ENCODE measurements at places on chromosomes 2 and 18.

- DNase-seq = no peak
These were observed 200.3 kb upstream of the ID2 start for GRCh38 chr2:8481463-8482009.

DNA sequence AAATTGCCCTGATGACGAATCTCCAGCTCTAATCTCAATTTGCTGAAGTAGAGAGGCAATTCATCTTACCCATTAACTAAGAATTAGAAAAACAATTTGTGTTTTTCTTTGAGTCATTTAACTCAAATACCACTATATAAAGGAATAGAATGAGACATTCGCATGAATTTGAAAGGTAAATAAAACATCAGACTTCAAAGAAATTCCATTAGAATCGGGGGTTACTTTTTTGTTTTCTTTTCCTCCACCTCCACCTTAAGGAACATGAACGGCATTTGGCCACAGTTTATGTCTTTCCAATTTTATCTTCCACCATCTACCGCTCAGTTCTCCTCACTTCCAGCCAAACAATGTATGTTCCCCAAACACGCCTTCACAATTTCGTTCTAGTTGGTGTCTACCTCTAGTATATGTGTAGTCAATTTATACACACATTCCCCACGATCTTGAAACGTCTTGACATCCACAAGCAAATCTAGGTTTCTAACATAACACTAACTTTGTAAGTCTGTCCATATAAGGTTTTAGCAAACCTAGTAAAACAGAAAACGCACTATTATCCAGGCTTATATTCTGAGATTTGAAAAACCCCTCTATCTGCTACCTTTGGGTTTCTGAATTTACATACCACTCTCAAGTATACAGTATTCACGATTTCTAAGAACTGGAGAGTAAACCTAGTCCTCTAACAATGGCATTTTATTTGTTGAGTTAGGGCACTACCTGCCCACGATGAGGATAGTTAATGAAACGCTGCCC is 1.2 kb upstream of the SMCHD1 start:
- DNase-seq = no peak

- no peak for DNase-seq
These were observed 274.4 kb downstream of the LRRTM1 start for GRCh38 chr2:80030135-80030534.

DNA sequence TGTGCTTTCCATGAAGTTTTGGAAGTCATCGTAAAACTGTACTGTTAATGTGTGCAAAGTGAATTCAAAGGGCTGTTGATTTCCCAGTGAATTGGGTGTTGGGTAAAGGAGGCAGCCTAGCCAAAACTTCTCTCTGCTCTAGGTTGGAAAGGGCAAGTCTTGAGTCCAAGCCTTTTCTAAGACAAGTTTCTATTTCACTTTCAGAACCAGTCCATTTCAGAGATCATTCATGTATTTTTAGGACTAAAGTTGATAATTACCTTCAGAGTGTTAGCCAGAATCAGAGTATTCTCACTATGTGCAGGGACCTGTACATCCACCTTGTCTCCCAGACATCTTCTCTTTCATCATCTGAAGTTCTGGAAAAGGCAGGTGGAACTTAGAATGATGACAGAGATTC is 636.1 kb upstream of the KLHL29 start:
- DNase-seq = no peak

DNA sequence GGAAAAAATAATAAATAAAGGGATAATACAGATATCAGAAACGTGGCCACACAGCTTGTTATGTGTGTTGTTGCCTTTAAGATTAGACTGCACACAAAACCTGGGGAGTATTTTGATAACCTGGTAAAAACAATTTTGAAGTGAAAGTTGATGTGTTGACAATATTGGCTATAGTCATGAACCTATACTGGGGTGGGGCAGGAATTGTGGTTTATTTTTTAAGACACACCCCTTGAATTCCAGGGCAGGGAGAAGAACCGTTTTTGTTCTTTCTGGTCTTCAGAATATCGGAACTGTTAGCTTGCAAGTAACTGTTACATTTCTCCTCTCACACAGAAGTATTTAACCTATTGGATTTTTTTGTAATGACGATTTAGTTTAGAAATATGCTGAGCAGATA is 80.4 kb downstream of the LIMS1 start:
- DNase-seq = no peak

- DNase-seq = peak; percentile 83
These were observed 273.6 kb downstream of the PAX3 start for GRCh38 chr2:222024932-222025880.

DNA sequence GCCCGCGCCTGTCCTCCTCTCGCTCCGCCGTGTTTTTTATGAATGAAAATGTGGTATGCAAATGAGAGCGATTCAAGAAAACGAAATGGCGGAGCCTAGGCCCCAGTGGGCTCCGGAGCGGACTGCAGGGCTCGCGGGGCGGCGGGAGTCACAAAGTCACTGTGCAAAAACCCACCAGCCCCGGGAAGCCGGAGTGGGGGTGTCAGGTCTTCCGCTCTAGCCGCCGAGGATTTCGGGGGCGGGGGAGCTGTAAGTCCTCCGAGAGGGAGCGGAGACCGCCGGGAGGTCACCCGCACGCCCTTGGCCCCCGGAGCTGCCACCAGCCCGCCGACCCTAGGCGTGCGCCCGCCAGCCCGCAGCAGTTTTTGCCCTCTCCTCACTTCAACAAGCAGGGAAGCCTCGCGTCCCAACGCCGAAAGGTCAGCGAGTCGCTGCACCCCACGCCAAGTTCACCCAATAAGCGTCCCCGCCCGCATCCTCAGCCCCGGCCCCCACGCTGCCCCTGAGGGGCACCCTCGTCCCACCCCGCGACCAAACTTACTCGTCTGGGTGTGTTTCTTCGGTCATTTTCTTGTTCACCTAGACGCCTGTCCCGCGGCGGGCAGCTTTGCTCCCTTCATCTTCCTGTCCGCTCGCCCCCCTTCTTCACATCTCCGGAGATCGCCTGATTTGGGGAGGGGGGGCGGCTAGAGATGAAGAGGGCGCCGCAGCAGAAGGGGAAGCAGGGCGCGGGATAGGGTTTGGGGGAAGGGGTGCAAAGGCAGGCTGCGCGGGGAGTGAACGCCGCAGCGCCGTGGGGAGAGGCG is 775 bp downstream of the SPRED2 start:
- no peak for DNase-seq

DNA sequence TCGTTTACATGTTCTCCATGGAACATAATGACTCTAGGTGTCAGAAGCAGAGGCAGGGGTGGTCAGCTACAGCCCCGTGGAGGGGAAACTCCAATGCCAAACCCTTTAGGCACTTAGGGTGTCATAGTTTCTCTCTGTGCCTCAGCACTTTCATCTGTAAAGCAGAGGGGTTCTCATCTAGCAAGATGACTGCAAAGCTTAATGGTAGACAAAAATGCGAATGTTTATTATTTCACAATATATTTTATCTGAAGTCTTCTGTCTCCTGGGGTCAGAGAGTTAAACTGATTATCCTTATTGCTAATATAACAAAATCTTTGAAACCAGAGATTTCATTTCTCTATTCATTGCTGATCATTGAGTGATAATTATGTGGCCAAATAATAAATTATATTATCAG is 522.5 kb downstream of the TSN start:
- no peak for DNase-seq

- DNase-seq = no peak
These were observed 135.5 kb downstream of the EIPR1 start for GRCh38 chr2:3241971-3242746.

GRCh38 chr18:24674605-24675004 is 214.2 kb downstream of the HRH4 start:
- no peak for DNase-seq

DNA sequence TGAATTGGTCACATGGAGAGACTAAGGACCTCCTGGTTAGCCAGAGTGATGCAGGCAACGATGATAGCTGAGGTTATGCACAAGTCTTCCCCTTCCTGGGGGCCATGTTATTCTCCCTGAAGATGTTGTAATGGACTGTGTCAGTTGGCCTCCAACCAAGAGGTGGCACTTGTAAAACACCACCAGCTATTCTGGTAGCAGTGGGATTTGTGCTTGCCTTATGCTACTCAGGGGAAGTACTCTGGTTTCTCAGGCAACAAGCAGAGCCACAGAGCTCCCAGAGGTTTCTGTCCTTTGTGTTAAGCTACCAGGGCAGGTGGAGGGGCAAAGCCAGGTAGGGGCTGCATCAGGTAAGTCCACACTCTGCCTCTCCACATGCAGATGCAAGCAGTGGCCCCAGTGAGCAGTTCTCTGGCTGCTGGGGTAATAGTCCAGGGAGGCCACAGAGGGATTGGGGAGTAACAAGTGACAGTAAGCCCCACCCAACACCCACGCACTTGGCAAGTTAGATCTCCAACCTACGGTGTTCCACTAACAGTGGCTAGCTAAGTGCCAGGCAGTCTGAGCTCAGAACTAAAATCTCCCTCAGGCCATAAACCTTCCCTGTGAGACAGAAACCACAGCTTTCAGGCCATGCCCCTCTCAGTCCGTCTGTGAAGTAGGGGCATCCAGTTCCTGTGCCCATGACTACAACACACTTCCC is 99.7 kb downstream of the RND3 start:
- DNase-seq = no peak

DNA sequence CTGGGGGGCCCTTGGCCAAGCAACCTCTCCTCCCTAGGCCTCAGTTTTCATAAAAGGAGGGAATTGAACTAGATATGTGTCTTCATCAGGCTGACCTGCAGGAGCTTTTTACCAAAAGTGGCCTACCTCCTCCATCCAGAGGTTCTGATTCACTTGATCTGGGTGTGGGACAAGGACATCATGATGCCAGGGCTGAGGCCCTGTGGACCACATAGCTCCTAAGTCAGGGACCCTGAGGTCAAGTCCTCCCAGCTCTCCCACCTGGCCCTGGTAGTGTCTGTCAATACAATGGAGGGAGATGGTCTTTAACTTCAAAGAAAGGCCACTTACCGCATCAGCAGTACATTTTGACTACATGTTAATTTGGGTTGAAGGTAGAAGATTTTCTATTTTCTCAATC is 10.4 kb downstream of the IL1RN start:
- DNase-seq = no peak

DNA sequence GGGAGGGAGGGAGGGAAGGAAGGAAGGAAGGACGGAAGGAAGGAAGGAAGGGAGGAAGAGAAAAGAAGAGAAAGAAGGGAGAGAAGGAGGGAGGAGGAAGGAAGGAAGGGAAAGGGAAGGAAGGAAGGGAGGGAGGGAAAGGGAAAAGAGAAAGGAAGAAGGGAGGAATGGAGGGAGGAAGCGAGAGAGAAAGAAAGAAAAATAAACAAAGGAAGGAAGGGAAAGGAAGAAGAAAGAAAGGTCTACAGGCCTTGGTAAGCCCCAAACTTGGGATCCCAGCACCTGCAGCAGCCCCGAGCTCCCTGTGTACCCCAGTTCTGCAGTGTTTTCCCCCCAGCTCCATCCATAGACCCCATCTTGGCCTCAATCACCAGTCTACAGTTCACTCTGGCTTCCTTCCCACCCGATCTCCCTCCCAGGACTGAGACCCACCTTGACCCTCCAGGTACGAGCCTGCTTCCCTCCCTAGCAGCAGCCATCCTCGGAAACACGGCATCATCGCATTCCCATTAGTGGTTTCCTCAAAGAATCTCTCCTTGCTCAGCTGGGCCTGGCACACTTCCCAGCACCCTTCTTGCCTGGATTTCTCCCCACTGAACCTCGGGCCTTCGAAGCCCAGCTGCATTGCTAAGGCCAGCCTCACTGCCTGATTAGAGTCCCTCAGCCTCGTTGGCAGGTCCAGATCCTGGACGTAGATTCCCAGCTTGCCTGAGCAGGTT is 46.1 kb upstream of the SH3BP4 start:
- no peak for DNase-seq

GRCh38 chr18:39660141-39660540 is 2094.5 kb upstream of the CELF4 start:
- no peak for DNase-seq

- DNase-seq = no peak
These were observed 843.2 kb downstream of the LRRTM4 start for GRCh38 chr2:76679025-76679396.

DNA sequence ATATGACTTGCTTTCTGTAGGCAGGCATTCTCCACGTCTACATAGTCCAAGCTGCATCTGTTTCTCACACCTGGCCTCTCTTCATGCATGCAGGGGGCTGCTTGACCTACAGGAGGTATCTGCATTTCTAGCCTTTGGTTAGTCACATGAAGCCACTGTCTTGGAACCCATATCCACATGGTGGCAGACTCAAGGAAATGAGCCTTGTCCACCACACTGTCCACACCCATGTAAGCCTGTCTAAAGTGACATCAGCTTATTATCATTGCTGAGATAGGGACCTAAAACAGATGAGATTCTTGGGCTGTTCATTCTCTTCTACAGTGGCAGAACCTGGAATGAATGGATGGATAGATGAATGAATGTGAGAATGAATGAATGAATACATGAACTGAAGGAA is 160.4 kb downstream of the DOCK10 start:
- no peak for DNase-seq

DNA sequence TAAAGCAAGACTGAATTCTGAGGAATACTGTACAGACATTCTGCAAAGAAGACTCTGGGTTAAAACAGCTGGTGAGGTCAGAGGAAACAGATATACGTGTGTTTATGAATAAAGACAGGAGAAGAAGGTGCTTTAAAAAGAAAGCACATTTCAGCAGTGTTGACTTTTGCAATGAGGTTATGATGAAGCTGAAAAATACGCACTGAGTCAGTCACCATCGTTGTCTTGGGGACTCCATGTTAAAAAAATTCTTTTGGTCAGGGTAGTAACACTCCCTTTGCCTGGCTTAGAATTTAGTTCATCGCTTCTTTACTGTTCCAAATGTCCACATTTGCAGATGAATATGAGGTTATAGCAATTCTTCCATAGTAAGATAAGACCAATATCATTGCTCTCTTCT is 1049.0 kb downstream of the TSN start:
- DNase-seq = no peak

- no peak for DNase-seq
These were observed 47.8 kb downstream of the STK25 start for GRCh38 chr2:241460631-241461030.

GRCh38 chr18:32867936-32868335 is 95.1 kb upstream of the KLHL14 start:
- DNase-seq = no peak

- no peak for DNase-seq
These were observed 381.6 kb downstream of the DSEL start for GRCh38 chr18:67134911-67135310.

- DNase-seq = peak; percentile 68
These were observed 35.8 kb upstream of the AFF3 start for GRCh38 chr2:100178085-100178788.

DNA sequence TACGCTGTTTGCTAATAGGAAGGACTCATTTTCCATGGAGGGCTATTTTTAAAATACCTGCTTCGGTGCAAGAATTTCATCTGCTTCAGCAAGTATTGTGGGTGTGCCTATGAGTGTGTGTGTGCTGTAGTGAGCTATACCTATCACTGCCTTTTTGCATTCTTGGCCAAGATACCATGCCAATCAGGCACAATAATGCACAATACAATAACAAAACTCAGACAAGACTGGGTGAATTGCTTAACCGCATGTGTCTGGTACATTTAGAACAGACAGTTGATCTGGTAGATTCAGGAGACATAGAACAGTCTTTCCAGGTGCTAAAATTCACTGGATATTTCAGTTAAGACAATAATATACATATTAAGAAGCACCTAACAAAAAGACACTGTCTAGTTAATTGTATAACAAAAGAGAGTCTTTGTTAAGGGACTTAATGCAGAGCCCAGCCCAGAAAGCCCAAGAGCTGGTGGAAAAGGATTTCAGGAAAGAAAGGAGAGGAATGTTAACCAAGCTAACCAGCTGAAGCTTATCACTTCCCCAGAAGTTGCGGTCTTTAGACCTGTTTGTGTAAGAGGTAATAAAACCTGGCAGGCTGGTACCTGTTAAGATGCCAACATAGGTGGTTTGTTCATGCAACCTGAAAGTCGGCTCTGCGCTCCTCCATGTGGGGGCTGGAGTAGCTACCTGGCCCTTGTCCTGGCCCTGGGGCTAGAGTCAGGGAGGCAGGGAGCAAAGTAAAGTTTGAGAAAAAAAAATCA is 153.3 kb upstream of the RBMS1 start:
- DNase-seq = peak; percentile 28
